NCI-H345 (cell line): ENCODE measurements at places on chromosomes 12 and 14.

- no peak for DNase-seq
Observed at GRCh38 chr12:81412940-81413339, 335.1 kb downstream of the ACSS3 start.

- no peak for DNase-seq
Observed at GRCh38 chr14:101854366-101854765, 92.9 kb downstream of the PPP2R5C start.

GRCh38 chr12:14417715-14418114, 52.2 kb downstream of the ATF7IP start:
- no peak for DNase-seq

- DNase-seq = no peak
Observed at GRCh38 chr12:14071833-14072232, 90.4 kb upstream of the GRIN2B start.

DNA sequence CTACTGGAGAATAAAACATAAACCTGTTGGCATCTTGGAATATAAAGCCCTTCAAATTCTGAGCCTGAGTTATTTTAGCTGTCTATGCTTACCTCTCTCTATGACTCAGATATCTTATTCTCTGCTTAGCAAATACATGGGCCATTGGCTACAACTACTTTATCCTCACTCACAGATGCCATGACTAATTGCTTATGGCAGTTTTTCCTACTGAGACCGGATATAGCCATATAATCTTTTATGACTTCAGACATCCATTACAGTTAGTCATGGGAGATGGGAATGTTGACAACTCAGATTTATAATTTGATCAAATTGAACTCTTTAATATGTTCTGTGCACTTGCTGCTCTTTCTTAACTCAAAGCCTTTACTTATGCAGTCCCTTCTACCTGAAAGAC, 502.4 kb upstream of the ATP2B1 start:
- no peak for DNase-seq

DNA sequence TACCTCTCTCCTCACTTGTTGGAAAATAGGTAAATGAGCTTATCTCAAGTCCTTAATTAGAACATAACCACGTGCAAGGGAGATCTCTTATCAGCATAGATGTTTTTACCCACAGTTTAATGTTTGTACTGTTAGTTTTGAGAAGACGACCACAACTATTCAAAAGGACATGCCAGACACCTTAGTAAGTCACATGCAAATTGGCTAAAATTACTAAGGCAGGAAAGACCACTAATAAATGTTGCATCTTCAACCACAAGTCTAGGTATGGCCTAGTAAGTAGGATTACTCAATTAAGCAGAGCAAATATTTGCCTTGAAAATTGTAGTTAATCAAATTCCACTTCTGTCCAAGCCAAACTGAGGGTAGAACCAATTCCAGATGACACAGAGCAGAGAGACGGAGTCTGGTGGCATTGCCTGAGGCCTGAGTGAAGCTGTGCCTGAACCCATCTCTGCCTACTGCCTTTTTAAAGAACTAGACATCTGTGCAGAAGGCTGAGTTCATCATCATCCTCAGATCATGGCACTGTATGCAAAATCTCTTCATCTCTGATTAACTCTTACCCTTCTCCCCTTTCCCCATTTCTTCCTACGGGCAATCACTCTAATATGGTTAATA, 29.7 kb upstream of the CHST11 start:
- DNase-seq = no peak

GRCh38 chr14:89397569-89398230, 19.3 kb downstream of the FOXN3 start:
- no peak for DNase-seq

- no peak for DNase-seq
Observed at GRCh38 chr12:105967038-105967776, 171.5 kb downstream of the NUAK1 start.

DNA sequence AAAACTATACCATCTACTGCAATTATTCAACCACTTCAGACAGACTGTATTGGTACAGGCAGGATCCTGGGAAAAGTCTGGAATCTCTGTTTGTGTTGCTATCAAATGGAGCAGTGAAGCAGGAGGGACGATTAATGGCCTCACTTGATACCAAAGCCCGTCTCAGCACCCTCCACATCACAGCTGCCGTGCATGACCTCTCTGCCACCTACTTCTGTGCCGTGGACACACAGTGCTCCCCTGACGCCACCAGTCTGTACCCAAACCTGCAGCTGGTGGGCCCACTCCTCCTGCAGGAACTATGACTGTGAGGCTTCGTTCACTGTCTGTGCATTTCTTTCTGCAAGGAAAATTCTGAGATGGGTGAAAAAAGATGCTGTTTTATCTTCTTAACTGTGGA, 284.7 kb downstream of the DAD1 start:
- DNase-seq = no peak

GRCh38 chr14:98325761-98326160, 946.2 kb downstream of the BCL11B start:
- DNase-seq = no peak

DNA sequence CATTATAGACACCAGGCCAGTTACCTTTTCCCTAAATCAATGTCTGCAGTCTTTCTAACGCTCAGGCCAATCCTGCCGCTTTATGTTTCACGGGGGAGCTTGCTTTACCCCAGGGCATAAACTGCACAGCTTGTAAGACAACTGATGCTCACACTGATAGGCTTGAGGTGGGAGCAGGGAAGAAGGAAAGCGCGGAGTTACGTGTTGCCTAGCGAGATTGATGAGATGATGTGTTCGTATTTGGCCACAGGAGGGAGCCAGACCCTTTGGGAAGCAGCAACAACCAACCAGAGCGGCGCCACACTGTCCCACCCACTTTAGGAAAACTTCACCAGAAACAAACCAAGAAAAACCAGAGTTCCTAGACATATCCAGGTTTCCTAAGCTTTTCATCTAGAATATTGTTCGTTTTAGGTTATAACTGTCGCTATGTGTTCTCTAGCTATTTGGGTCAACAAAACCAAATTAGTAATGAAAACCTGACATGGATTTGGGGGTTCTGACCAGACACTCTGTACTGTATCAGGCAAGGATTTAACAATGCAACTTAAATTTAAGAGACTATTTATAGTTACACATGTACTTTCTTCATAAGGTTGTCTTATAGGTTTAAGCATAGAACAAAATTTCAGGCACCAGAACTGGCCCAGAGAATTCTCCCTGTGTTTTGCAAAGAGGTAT, 2.4 kb downstream of the IL26 start:
- DNase-seq = peak; percentile 90

DNA sequence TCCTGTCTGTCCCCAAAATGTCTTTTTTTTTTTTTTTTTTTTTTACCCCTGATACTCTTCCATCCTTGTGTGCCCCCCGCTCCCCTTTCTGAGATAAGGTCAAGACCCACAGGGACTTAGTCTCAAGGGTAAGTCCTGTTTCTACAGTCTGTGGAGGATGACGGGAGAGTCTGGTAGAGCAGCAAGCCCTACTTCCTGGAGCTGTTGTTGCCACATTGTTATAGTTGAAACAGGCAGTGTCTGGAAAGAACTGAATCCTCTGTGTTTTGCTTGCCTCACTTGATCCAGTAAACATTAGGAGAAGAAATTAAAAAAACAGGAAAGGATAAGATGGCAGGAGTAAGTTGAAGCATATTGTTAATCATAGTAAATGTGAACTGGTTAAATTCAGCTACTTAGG, 45.5 kb downstream of the ZNF664 start:
- no peak for DNase-seq

- no peak for DNase-seq
Observed at GRCh38 chr14:60095781-60096450, 4.2 kb downstream of the PCNX4 start.

- no peak for DNase-seq
Observed at GRCh38 chr12:49671031-49671765, 36.0 kb downstream of the FMNL3 start.

DNA sequence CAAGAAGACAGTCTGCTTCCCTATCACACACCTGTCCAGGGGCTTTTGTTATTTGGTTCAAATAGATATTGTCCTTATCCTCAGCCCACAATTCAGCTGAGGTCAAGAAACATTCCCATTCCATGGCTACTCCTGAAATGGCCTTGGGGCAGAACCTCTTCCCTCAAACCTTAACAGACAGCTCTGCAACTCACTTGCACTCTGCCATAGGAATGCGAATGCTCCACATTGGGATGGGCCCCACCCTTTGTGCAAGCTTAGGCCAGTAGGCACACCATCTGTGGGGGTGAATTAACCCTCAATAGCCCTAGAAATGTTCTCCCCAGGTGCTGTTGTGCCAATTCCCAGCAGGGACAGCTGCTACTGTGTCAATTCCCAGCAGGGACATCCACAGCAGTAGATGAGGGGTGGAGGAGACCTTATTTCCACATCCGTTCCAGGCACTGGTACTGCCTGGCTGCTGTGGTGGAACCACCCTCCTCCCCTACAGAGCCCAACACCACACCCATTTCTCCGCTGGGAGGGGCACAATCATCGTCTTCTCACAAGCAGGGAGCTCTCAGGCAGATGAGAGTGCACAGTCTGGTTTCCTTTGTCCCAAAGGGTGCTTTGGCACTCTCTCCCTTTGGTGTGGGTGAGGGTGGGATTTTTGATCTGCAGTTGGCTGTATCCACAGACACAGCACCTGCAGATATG, 42.3 kb upstream of the GLIPR1 start:
- DNase-seq = no peak

DNA sequence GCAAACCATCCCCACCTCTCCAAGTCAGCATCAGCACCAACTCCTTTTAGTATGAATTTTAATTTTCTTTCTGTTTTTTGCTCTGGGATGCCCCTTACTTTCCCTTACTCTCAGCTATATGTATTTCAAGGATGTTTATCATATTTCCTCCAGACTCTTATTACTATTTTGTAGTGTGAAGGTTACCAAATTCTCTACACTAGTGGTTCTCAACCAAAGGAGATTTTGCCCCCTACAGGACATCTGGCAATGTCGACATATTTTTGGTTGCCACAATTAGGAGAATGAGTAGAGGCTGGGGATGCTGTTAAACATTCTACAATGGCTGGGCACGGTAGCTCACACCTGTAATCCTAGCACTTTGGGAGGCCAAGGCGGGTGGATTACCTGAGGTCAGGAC, 29.1 kb upstream of the SOS2 start:
- peak; percentile 12 for DNase-seq

GRCh38 chr14:67420102-67420739, 8.3 kb upstream of the PLEK2 start:
- DNase-seq = no peak

DNA sequence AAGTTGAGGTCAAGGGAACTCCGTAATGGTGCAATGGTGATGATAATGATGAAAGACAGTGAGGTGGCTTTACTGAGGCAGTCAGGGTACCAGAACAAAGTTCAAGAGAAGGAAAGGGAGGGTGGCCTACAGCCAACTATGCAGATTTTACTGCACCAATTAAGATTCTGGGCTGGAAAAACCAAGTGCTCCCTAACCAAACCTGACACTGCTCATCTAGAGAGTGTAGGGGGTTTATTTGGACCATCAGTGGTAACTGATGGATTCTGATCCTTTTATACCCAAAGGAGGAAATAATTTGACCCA, 387 bp downstream of the LRRC9 start:
- DNase-seq = no peak

DNA sequence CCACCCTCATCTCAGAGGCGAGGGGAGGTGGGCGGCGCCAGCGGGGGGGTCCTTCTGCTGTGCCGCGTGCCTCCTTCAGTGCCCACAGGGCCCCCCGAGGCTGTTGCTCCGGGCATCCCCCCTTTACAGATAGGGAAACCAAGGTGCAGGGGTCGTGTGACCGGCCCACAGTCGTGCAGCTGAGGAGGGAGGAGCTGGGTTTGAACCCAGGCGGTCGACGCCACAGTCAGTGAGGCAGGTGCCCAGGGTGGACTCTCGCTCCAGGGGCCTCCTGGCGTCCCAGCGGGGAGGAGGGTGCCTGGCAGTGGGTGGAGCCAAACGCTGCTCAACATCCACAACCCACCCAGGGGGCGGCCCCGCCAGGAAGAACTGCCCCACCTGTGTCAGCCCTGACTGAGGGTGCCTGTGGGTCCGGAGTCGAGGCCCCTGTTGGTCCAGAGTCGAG, 8.6 kb downstream of the GALNT9 start:
- no peak for DNase-seq

DNA sequence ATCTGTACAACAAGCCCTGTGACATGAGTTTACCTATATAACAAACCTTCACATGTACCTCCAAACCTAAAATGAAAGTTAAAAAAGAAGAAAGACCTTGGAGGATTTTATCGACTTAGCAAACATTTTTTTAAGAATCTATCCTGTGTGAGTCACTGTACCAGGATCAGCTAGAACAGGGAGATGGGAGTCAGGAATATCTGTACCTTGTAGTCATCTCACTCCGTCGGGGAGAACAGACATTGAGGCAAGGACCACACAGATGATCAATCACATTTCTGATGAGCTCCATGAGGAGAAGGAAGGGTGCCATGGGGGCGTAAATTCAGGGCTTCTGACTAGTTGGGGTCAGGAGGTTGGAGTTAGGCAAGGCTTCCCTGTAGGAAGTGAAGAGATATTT, 310.6 kb downstream of the VRK1 start:
- DNase-seq = no peak
